GM03348 (cell line): ENCODE measurements at places on chromosomes 6 and 20.

DNA sequence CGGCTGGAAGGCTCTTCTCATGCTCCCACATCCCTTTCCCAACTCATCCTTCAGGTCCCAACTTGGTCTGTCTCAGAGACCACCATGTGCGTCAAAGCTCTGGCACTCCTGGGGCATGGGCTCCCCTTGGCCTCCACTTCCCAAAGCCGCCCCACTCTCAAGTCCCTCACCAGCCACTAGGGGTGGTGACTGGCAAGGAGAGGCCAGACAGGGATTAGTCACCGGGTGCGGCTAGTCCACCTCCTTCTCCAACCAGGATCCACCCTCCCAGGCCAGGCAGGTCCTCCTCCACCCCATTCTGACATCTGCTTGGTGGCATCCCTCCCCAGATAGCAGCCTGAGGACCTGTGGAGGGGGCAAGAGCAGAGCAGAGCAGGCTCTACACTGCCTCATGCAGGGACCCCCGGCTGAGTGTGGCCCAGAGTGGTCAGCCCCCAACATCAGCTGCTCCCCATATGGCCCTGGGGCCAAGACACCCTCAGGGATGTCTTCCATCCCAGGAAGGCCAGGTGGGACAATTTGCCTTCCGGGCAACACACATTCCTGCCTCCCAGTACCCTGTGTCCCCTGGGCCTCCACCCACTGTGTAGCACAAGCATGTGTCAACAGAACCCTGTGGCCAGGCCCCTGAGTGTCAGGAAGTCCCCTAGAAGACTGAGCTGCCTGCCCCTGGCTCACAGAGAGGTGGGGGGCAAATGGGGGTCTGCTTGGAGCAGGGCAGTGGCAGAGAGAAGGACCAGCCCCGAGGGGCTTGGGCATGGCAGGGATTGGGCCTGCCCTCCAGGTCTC, 29.2 kb downstream of the YTHDF1 start:
- DNase-seq: peak; percentile 47

- DNase-seq: no peak
Observed at GRCh38 chr20:37868851-37869333, 34.0 kb upstream of the VSTM2L start.

DNA sequence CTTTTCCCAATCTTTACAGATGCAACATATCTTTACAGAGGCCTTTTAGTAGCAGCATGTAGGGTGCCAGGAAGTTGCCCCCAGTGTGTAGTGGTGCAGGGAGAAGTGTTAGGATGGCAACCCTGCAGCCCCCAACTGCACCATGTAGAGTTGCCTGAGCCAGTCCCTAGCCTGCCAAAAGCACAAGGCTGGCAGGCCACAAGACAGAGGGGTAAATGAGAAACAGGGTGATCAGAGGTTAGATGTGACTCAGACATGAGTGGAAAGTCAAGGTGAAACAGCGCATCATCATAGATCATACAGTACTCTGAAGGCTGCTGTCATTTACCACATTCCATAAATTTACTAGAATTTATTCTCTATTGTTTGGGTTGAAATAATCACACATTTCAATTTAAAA, 467.5 kb downstream of the PRKN start:
- DNase-seq: no peak

DNA sequence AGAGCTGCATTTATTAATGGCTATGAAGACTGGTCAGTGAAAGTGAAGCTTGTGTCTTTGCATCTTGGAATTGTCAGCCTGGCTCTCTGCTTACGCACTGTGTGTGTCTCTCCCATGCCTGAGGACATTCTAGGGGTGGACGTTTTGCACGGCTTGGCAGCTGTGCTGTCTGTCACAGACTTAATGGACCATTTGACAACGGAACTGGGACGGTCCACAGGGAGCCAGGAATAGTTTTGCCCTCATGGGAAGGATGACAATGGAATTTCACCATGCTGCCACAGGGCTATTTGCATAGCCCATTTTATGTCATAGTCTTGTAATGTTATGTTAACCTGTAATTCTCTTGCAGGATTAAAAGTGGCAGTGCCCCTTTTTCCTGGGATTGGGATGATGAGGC, 44.7 kb downstream of the OR2B6 start:
- no peak for DNase-seq

- DNase-seq: peak; percentile 48
Observed at GRCh38 chr6:30006170-30007131, 54.6 kb upstream of the POLR1H start.

GRCh38 chr6:129605967-129606366, 104.0 kb downstream of the ARHGAP18 start:
- DNase-seq: no peak

DNA sequence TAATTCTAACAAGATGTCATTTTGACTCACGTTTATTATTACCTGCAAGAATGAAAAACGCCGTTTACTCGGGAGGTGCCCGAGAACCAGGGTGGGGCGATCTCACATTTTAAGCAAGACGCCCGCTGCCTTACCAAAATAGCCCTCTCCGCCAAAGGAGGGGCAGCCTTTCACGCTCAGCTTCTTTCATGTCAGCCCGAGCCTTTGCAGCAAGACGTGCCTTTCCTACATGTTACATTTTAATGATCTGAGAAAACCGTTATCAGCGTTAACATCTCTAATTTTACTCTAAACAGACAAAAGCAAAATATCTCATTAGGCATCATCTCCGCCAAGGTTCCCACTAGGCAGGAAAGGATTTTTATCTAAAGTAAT, 2.0 kb downstream of the BACH2 start:
- DNase-seq: no peak

DNA sequence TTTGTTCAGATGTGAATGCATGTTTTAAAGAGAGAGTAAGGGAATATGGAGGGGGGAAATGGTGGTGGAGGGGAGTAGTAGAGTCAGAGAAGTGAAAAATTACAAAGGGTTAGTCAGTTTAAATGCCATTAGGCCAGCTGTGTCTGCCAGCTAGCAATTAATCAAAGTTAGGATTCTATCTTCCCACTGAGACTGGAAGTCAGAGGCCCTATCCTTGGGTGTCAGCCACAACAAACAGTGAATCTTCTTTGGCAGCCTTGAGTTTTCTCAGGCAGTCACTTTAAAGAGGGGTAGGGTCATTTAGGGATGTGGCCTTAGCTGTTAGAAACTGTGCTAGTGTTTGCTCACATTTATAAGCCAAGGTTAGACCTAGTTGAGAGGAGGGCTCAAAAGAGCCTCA, 120.5 kb upstream of the BTBD3 start:
- no peak for DNase-seq

DNA sequence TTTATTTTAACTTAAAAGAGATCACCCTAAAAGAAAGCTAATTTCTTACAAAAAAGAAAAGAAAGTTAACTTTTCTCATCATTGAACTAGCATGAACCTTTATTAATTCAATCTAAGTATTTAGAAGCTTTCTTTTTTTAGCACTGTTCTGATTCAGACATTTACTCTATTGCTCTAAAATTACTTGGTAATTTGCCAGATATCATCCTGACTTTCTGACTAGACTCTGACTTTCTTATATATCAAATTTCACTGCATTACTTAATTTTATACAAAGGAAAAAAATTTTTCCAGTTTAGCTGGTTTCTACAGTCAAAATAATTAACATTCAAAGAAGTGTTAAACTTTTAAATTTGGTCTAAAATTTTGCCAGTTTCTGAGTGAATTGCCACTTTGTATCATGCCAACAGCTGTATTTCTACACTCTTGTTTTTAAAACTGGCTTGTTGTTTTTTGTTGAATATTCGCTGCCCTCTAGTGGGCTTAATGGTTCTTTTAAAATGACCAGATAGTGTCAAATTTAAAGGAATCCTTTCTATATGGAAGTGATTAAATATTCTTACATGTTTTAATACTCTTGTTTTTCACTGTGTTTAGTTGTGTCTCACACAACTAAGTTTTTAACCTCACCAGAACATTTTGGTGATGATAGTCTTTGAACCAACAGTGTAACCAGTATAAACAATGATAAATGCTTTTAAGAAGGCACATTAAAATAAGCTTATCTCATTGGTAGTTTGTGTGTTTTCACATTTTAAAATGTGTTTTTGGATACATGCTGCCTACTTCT, 102.0 kb downstream of the POPDC3 start:
- peak; percentile 61 for DNase-seq

- DNase-seq: no peak
Observed at GRCh38 chr6:40881501-40881900, 157.5 kb downstream of the UNC5CL start.

- DNase-seq: no peak
Observed at GRCh38 chr6:125922322-125922860, 34.2 kb upstream of the HINT3 start.

DNA sequence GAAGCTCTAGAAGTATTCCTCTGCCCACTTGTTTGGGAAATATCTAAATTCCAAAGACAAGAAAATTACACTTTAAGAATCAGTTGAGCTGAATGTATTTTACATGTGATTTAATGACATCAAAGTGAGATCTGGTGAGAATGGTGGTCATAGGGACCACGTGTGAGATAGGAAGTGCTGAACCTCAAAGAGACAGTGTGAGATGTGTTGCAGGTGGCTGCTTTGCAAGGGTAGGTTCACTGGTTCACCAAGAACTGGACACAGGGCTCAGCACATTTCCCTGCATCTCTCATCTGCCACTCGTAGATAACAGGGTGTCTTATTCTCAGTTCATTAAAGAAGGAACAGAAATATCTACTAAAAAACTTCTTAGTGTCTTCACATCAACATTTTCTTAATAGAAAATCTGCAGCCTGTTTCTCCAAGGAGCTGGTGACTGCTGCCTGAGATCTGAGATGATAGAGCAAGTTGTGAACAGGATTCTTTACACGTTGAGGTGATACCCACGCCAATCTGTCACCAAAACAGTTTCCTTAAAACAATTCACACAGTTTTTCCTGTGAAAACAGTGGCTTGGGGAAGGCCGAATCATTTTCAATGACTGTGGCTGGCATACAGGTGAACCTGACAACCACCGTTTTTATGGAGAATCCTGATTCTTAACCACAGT, 7.2 kb downstream of the CCR6 start:
- DNase-seq: no peak

GRCh38 chr20:2759603-2760296, 40.7 kb downstream of the CPXM1 start:
- no peak for DNase-seq

DNA sequence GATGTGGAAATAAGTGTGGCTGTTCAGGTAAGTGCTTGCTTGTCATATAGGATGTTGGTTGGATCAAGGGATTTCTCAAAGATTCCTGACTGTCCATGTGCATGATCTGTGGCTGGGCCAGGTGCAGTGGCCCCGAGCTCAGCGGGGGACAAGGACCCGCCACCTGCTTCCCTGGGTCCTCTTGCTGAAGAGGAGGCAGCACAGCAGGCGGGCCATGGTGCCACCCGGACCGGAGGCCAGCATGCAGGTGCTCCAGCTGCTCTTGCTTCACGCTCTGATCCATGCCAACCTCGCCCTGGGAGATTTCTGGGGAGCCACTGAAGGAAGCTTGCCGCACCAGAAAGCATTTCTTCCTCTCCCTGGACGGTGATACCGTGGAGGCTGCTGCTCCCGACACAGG, 173.8 kb downstream of the HIVEP2 start:
- DNase-seq: no peak

- peak; percentile 39 for DNase-seq
Observed at GRCh38 chr6:130046671-130047070, 28.3 kb downstream of the L3MBTL3 start.

DNA sequence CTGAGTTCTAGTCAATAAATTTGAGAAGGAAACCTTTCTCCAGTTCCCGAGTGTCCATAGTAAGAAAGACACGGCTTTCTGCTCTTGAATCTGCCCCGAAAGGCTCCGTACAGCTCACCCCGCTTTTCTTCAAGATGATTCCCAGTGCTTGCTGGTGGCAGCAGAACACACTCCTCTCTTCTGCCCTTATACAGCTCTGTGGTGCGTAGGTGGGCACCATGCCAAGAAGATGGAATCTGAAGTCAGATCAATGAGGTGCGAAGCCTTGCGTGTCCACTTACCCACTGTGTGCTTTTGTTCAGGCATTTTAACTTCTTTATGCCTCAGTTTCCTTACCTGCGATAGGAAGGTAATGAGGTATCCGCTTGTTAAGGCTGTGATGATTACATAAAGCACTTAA, 142.2 kb downstream of the WDR27 start:
- DNase-seq: peak; percentile 22

DNA sequence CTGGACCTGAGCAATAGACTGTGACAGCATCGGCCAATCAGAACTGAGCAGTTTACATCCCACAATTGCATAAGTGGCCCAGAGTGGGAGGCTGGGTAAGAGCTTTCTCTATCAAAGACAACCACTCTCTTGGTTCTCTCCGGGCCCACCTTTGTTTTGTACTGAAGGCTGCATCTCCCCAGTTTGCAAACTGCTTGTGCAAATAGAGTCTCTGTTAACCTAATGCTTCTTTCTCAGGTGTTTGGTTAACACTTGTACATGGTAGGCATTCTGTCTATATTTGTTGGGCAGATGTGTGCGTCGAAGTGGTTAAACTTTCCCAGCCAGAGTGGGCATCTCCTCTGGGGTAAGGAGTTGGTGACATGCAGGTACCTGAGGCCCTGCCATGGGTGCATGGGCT, 177.1 kb downstream of the CDH26 start:
- DNase-seq: no peak

DNA sequence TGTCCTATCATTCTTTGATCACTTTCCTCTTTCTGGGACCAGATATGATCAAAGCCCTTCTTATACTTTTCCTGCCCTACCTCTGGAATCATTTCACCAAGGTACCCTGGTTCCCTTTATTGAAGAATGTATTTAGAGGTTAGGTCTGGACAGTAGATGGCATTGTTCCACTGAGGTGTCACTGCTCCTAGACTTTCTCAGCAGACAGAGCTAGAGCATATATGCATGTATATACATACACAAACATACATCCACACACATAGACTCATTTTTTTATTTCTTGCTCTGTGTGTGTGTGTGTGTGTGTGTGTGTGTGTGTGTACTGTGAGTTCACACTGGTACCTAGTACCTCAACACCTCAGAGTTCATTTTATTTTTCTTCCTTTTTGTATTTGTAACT, 40.9 kb downstream of the PTPRA start:
- DNase-seq: no peak

DNA sequence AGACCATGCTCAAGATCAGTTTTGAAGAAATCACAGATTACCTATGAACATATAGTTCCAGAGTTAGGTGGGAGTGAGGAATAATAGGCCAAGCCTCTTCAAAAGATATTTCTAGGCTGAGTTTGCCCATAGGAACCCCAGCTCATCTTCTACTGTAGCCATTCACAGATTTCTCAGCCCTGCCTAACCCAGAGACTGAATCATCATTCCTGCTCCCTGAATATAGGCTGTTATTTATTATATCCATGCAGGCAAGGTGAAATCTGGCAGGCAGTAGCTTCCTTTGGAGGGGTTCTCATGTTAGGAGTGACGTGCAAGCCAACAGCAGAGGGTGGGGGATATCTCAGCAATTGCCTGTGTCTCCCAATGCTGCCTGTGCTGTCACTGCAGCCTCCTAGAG, 25.6 kb upstream of the ADGRF4 start:
- DNase-seq: no peak
